Stimulated activated CD8-positive, alpha-beta memory T cell treated with anti-CD3 and anti-CD28 coated beads, Interleukin-7, amount 100 ng/mL, for 48 hours (primary cell): ENCODE measurements at places on chromosomes 6 and 20.

DNA sequence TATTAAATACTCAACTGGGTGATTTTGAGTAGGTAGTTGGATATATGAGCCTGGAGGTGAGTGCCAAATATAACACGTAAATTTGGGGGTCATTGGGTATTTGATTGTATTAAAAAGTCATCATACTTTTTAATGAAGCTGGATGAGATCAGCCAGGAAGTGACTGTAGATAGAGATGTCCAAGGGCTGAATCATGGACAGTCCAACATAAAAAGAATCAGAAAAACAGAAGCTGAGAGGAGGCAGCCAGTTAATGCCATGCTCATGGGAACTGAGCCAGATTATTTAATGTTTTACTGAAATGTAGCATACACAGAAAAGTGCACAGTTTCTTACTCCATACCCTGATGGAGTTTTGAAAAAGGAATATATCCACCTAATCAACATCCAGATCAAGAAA lies 435.5 kb upstream of the PLCB4 start:
- DNase-seq: no peak

DNA sequence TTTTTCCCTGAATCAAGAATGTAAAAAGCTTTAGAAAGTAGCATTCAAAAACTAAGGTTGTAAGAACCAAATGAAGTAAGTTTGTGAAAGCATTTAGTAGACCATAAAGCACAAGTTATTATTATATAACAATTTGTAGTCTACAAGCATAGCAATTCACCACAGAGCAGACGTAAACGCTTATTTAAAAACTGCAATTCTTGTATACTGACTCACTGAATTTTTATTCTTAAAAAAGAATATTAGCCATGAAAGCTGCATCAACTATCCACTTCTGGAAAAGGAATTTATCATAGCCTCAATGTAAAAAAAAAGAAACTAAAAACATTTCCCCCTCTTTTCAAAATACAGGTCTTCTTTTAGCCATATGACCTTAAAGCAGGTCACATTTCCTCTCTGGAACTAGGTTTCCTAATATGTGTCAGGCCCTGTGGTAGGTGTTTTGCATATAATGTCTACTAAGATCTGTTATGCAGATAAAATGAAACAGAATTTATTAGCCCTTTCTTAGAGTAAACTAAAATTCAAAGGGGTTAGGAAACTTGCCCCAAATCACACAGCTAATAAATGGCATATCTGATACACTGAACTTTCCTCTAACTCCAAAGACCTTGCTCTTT lies 2.1 kb downstream of the MAP3K7 start:
- DNase-seq: no peak

DNA sequence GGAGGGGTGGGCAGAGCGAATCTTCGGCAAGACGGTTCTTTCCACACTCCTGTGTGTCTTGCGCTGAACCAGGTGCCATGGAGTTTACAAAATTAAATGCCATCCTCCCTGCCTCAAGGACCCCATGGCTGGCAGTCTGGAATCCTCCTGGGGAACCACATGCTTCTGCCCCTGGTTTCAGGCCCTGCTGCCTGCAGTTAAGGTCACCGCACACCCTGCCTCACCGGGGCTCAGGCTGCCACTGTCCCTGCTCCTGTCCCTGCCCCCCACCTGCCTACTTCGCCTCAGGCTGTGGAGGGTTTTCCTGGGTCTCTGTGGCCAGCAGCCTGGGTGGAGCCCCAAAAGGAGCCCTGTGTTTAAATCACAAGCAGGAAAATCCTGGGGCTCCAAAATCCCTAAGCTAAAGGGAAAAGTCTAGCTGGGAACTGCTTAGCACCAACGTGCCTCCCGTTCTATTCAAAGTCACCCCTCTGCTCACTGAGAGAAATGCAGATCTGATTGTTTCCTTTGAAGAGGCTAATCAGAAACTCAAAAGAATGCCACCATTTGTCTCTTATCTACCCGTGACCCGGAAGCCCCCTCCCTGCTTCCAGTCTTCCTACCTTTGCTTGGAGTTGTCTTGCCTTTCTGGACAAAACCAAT lies 10.6 kb upstream of the TTLL2 start:
- DNase-seq: no peak

DNA sequence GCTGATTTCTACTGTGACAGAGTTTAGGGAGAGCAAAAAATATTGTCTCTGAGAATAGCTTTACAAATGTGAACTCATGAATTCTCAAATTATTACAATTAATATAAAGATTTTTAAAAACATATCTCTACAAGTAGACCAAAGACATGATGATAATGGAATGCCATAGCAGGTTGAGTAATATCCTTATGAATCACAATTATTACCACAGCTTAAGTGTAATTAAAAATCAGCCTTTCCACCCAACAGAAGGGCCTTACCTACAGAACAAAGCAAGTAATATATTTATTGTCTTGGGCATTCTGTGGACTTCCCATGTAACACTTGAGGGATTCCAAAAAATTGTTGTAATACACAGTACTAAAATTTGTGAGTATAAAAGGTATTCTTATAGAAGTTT lies 1099.6 kb upstream of the GJE1 start:
- DNase-seq: no peak

DNA sequence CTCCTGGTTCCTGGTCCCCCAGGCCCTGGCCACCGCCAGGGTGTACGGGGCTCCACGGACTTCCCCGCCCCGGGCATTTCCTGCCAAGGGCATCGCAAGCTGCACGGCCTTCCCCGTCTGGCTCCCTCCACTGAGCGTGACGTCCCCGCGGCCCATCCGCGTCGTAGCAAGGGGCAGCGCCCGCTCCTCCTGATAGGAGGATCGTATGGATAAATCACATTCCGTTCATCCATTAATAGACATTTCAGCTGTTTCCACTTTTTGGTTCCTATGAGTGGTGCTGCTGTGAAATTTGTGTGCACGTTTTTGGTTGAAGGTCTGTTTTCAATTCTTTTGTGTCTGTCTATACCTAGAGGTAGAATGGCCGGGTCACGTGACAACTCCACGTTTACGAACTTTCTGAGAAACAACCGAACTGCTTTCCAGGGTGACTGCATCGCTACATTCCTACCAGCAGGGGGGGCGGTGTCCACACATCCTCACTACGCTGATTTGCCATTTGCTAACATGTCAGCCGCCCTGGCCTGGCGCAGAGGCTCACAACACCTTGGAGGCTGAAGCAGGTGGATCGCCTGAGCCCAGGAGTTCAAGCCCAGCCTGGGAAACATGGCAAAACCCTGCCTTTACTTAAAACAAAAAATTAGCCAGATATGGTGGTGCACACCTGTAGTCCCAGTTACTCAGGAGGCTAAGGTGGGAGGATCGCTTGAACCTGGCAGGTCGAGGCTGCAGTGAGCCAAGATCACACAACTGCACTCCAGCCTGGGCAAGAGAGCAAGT lies 37.7 kb downstream of the KCNQ2 start:
- peak; percentile 73 for DNase-seq

- no peak for DNase-seq
These were observed 186.9 kb upstream of the GMDS start for GRCh38 chr6:2432292-2432691.

DNA sequence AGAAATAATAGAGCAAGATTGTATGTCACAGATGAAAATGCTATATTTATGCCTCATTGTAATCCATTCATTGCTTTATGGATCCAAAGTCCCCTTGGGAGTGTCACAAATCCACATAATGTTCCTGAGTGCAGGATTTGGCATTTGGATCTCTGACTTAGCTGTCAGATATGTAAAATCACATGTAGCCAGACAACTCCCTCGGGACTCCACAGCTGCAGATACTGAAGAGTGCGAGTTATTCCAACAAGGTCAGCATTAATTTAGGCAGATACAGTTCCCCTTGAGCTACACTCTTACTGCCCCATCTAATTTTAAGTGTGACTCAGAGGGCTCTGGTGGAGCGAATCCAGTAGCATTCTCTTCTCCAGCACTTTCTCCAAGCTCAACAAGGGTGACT lies 433.2 kb downstream of the CD83 start:
- no peak for DNase-seq

DNA sequence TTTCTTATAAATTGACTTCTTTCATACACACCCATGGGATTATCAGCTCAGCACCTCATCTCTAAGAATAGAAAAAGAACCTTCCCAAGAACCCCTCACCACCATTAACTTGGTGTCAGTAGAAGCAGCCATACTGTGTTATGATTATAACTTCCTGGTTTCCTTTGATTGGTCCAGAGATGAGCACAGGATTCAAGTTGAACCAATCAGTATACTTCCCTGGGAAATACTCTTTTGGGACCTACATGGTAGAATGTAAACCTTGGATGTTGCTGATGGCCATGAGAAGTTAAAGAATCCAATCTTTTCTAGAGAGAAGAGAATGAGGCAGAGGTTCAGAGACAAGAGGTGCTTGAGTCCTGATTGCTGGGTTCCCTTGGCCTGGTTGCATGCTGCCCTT lies 190.8 kb downstream of the BMP7 start:
- no peak for DNase-seq

- no peak for DNase-seq
These were observed 272.1 kb upstream of the EYS start for GRCh38 chr6:65979120-65979519.

DNA sequence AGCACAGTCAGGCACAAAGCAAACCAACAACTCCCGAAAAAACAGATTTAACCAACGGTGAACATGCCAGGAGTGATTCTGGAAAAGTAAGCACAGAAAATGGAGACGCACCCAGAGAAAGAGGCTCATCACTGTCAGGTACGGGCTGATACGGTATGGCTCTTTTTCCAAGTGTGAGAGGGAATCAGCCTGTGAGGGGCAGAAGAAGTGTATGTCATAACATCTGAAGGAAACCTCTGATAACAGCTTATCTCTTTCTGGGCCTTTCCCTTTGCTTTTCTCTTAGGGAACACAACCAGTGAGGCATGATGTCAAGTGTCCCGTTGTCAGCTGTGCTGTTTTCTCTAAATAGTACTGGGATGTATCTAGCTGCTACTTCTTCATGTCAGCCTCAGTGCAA lies 32.1 kb downstream of the ARFGEF2 start:
- DNase-seq: no peak

DNA sequence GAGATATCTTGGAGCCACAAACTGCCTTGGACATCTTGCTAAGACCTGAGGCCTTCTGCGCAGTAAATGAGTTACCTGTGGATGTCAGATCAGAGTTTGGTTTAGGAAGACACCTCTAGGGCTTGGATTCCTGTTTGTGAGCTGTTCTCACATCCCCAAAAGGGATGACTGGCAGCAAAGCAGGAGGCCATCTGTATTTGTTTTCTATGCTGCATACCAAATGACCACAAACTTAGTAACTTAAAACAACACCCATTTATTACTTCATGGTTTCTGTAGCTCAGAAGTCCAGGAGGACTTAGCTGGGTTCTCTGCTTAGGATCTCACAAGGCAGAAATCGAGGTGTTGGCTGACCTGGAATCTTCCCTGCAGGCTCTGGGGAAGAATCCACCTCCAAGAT lies 116.7 kb downstream of the UNC5CL start:
- no peak for DNase-seq

DNA sequence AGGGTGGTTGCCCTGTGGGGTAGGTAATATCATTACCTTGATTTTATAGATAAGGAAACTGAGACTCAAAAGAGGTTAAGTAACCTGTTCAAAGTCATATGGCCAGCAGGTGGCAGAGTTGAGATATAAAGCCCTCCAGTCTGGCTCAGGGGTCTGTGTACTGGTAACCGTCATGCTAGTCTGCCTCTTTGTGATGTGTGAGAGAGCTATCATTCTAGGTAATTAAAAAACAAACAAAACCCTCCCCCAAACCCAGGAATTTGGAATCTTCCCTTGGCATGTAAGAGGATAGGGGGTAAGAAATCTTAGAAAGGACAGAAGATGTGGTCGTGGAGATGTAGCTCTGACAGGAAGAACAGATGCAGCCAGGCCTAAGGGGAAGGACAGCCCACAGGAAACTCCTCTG lies 206.0 kb downstream of the CDC5L start:
- peak; percentile 30 for DNase-seq

DNA sequence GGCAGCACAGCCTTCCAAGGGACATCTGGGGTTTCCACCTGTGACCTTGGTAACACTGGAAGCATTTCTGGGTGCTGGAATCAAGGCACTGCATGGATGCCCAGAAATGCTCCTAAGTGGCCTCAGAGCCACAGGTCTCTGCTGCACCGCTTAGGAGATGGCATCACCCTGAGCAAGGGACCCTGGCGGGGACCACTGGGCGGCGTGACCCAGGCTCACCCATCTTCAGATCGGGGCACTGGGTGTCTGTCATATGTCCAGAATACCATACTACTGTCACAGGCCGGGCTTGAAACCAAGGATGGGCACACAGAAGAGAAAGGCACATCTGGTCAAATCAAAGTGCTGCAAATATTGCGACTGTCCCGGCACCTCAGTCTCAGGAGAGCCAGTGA lies 45.9 kb downstream of the SSR1 start:
- no peak for DNase-seq

GRCh38 chr20:6704132-6704861 lies 63.2 kb upstream of the BMP2 start:
- DNase-seq: no peak

DNA sequence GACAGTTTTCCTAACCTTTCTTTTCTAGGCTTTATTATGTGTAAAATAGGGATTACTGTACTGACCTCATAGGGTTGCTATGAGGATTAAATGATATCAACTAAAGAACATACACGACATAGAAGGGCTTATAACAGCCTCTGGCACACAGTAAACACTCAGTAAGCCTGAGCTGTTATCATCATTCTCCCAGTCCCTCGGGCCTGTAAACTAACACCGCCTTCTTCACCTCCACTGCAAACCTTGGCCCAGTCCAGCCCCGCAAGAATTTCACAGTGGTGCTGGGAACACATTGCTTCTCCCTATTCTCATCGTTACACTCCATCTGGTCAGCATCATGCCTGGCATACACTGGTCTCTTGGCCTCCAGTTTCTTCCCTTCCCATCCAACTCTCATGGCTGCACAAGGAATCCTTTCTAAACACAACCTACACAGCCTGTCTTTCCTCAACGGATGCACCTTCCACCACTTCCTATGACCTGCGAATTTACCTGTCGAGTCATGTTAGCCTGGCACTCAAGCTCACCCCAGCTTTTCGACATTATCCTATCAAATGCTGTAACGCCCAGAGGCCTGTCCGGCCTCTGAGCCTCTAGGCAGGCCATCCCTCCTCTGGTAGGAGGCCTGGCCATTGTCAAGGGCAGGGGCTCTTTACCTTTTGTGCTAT lies 92.1 kb downstream of the FYN start:
- no peak for DNase-seq

GRCh38 chr6:158312672-158313397 lies 570 bp downstream of the TULP4 start:
- no peak for DNase-seq

DNA sequence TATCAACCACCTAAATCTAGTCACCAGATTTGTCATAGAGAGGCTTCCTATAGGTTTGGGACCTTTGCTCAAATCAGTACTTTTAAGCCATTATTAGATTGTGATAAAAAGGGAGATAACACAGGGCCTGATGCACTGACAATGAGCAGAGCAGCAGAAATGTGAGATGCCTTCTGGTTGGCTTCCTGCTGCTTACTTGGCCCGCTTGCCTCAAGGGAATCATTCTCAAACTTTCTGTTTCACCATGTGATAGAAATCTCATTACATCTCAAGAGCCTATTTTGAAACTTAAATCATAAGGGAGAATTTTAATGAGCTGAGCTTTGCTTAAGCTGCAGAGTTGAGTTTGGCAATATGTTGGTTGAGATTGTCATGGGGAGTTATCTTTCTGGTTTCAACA lies 606.0 kb downstream of the DHX35 start:
- DNase-seq: no peak
